Cortex of kidney (tissue), 1 donor: ENCODE measurements at places on chromosomes 6 and 20.

GRCh38 chr20:57399587-57400155, 8.5 kb downstream of the RBM38 start:
- no peak for DNase-seq

- no peak for DNase-seq
Measured at GRCh38 chr20:62143957-62144825, 622 bp downstream of the SS18L1 start.

GRCh38 chr20:33232486-33233072, 3.2 kb upstream of the BPIFA1 start:
- DNase-seq: no peak

DNA sequence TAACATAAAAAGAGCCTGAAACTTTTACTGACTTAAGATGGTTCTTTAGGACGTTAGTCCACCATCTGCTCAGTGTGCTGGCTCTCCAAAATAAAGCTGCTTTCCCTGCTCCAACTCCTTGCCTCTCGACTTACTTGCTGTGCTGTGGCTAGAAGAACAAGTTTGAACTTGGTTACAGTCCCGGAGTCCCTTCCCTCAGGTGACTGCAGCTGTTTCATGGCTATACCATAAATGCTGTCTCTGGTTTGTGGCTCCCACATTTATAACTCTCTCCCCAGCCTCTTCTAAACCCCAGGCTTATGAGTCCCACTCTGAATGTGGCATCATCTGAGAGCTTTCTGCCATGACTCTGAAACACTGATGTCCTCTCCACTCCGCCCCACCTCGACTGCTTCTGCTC, 306.4 kb upstream of the PRND start:
- DNase-seq: no peak

- DNase-seq: no peak
Measured at GRCh38 chr6:158662954-158663624, 13.2 kb downstream of the SYTL3 start.

DNA sequence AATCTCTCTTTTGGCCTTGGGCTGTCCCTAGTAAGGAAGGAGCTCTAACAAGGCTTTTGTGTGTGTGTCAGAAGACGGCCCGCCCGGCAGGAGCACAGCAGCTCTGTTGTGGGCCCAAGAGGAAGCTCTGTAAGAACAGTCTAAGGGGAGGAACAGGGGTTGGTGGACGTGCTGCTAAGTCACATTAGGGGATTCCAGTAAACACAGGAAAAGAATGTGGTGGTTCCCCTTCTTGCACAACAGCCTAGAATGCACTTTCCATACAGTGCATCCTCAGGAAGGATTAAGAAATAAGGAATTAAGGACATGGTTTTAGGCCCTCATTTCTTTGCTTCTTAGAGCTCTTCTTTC, 114.5 kb downstream of the RNF144B start:
- DNase-seq: no peak

GRCh38 chr6:45722876-45723275, 292.8 kb downstream of the CLIC5 start:
- DNase-seq: no peak

DNA sequence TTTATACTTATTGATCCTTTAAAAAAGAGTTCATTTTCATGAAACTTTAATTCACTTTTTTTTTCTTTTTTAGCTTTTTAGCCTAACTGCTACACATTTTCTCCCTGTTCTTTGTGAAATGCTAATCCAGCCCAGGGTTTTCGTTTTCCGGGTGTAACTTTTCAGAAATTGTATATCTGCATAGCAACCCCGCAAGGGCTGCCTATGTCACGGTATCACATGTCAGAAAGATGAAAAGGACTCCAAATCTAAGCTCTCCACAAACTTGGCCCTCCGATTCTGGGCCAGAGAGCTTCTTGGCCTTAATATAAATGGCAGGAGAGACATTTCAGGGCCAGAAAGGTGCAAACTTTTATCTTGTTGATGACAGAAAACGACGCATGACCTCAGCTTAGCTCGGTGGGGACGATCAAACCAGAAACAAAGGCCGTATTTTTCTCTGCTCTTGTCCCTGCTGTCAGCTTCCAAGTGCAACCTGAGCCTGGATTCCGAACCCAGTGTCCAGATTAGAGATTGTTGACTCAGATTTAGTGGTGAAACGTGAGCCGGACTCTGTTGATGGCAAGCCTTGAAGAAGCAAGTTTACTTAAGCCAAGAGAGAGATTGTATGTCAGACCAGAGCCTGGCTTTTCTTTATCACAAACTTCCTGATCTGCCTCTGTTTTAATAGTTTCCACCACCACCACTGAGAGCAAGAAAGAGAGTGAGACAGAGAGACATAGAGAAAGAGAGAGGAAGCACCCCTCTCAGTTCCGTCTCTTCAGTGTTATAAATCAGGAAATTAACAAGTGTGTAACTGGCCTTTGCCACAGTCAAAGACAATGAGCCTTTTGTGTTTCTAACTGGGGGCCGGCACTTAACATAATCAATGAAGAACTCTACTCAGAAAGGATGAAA, 157.8 kb downstream of the SCML4 start:
- no peak for DNase-seq

- DNase-seq: no peak
Measured at GRCh38 chr6:125815080-125815910, 24.5 kb downstream of the NCOA7 start.

GRCh38 chr6:54722328-54722727, 124.2 kb upstream of the FAM83B start:
- DNase-seq: no peak

- no peak for DNase-seq
Measured at GRCh38 chr20:24701668-24702067, 232.2 kb downstream of the SYNDIG1 start.

GRCh38 chr20:51365670-51366069, 176.8 kb downstream of the NFATC2 start:
- no peak for DNase-seq

DNA sequence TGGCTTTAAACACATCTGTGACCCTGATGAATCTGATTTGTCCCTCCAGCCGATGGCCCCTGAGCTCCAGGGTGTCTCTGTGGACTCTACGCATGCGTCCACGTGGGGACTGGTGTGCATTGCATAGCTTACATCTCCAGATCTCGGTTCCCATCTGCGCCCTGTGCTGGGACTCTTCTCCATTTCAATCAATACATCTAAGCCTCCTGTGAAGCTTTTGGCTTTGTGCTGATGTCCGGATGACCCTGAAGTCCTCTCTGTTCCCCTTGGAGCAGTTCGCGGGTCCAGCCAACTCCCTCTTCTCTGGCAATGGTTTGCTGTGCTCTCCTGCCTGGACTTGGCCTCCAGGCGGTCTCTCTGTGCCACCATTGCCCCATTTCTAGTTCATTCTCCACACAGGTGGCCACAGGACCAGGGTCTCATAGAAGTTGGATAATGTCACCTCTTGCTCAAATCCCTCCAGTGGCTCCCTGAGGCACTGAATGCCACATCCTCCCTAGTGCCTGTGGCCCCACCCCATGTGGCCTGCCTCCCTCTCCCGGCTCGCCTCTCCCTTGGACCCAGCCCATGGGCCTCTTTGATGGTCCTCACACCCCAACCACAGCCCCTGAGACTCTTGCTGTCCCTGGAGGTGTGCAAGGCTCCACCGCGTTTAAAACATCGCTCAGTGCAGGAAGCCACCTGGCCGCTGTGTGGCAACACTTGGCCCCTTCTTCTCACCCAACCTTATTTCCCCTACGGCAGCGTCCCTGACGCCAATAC, 155.4 kb downstream of the SYCP2 start:
- DNase-seq: no peak

- DNase-seq: no peak
Measured at GRCh38 chr6:63558278-63558677, 14.0 kb upstream of the LOC128125822 start.

- no peak for DNase-seq
Measured at GRCh38 chr6:129490521-129491255, 219.3 kb downstream of the ARHGAP18 start.

- no peak for DNase-seq
Measured at GRCh38 chr6:101912311-101912710, 518.8 kb downstream of the GRIK2 start.

- DNase-seq: no peak
Measured at GRCh38 chr6:139514819-139515218, 140.4 kb upstream of the CITED2 start.
